ENCODE measurements at places on chromosomes 4 and X.

- peak overlapping the region; percentile 85 for H3K4me3 ChIP-seq
- no peak for DNase-seq
- no peaks in the 10 kb centered on the region for H3K36me3 ChIP-seq
- H3K4me1 ChIP-seq = peaks cover 26% of the 10 kb centered on the region
Measured at GRCh38 chr4:39526765-39527295, 409 bp downstream of the UGDH start.

DNA sequence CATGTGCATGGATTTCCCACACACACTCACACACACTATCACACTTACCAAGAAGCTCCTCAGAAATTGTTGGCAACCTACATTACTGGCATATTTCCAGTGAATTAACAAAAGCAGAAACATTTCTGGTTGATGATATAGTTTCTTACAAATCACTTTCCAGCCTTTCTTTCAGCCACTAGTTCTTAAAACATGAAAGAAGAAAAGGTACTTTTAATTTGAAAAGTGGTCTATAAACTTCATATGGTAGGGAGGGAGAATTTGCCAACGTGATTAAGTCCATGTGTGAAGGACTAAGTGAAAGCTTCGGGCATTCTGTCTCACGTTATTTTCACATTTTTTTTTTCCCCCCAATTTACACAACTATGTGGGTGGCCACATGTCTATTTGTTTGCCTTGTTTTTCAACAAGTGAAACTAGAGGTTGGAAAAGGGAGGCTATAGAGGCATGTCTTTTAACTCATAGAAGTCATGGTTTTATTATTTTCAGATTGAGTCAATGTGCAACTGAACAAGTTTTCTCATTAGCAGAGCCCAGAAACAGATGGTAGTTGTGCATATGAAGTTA is 832.1 kb upstream of the INTU start:
- no peak for DNase-seq
- H3K4me1 ChIP-seq = peaks cover 12% of the 10 kb centered on the region

- no peaks in the 10 kb centered on the region for H3K27me3 ChIP-seq
- no peak overlapping the region for H3K27ac ChIP-seq
- H3K36me3 ChIP-seq = no peaks in the 10 kb centered on the region
Measured at GRCh38 chr4:157934151-157934550, 238.7 kb downstream of the GASK1B start.

GRCh38 chrX:16666541-16666940 is 16.6 kb downstream of the S100G start:
- no peaks in the 10 kb centered on the region for H3K4me1 ChIP-seq
- H3K4me3 ChIP-seq = no peak overlapping the region

GRCh38 chr4:183304067-183304466 is 16.0 kb downstream of the CLDN22 start:
- H3K27ac ChIP-seq = no peak overlapping the region
- H3K4me3 ChIP-seq = no peak overlapping the region
- no peaks in the 10 kb centered on the region for H3K36me3 ChIP-seq
- no peak for DNase-seq
- H3K4me1 ChIP-seq = no peaks in the 10 kb centered on the region

DNA sequence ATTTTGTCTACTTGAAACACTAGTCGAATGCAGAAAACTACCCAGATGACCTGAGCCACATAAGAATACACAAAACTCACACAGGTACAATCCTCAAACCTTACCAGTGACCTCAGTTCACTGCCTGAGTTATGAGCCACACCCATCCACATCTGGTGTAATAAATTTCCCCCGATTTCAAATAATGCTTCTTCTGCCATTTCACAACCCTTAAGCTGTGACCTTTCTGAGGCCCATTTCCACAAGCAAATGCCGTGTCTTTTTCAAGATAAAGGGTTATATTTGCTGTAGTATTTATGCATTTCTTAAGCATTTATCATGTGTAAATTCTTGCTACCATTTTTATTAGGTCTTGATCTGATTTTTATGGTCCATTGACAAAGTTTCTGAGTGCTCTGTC is 1.8 kb upstream of the ARHGEF38 start:
- no peak for DNase-seq
- no peaks in the 10 kb centered on the region for H3K36me3 ChIP-seq
- H3K4me3 ChIP-seq = no peak overlapping the region
- H3K27ac ChIP-seq = peak overlapping the region; percentile 10
- no peaks in the 10 kb centered on the region for H3K27me3 ChIP-seq

DNA sequence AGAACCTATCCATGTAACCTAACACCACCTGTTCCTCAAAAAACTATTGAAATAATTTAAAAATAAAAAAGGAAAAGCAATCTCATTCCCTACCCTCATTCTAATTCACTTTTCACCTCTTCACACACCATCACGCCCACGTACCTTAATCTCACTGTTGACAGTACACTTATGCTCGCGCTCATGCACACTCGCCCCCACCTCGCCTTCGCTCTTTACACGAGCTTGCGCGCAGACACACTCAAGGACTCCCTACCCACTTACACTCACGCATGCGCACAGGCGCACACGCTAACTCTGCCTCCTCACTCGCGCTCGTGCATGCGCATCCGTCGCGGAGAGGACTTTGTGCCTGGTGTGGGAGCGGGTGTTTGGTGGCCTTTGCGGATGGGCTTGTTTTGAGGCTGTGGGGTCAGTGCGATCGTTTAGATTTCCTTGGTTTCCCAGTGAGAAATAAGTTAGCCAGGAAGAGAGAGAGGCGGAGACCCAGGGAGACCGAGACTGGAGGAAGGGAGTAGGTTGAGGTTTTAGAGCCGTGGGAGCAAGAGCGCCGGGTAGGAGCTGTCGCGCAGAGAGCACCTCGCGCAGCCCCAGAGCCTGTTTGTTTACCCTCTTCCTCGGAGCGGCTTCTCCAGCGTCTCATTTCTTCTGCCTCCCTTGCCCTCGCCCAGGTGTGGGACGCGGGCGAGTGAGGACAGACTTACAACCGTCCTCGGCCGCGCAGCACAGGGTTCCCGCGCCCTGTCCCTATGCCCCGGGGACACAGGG is 8.1 kb upstream of the GSX2 start:
- peaks cover 22% of the 10 kb centered on the region for H3K4me1 ChIP-seq
- H3K27ac ChIP-seq = peak overlapping the region; percentile 47
- no peak for DNase-seq
- peak overlapping the region; percentile 54 for H3K4me3 ChIP-seq

DNA sequence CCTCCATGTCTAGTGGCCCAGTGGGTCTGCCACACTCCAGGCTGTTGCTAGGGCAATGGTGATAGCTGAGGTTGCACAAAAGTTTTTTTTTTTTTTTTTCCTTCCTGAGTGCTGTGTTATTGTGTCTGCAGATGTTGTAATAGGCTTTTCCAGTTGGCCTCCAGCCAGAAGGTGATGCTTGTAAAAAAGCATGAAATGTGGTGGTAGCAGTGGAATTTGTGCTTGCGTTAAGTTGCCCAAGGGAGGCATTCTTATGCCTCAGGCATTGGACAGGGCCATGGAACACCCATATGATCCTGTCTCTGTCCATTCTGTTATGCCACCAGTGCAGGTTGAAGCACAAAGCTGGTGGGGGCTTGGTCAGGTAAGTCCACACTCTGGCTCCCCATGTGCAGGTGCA is 660.5 kb upstream of the SPANXN1 start:
- no peaks in the 10 kb centered on the region for H3K27me3 ChIP-seq
- H3K4me3 ChIP-seq = no peak overlapping the region
- DNase-seq = no peak
- no peaks in the 10 kb centered on the region for H3K4me1 ChIP-seq
- no peaks in the 10 kb centered on the region for H3K36me3 ChIP-seq

- no peak for DNase-seq
- no peak overlapping the region for H3K27ac ChIP-seq
- no peaks in the 10 kb centered on the region for H3K27me3 ChIP-seq
- H3K4me3 ChIP-seq = no peak overlapping the region
- H3K36me3 ChIP-seq = no peaks in the 10 kb centered on the region
Measured at GRCh38 chr4:100605144-100605543, 87.3 kb upstream of the EMCN start.

- H3K4me1 ChIP-seq = peaks cover 38% of the 10 kb centered on the region
- H3K4me3 ChIP-seq = no peak overlapping the region
- no peak overlapping the region for H3K27ac ChIP-seq
- no peaks in the 10 kb centered on the region for H3K27me3 ChIP-seq
Measured at GRCh38 chr4:101307899-101308298, 39.4 kb downstream of the PPP3CA start.

DNA sequence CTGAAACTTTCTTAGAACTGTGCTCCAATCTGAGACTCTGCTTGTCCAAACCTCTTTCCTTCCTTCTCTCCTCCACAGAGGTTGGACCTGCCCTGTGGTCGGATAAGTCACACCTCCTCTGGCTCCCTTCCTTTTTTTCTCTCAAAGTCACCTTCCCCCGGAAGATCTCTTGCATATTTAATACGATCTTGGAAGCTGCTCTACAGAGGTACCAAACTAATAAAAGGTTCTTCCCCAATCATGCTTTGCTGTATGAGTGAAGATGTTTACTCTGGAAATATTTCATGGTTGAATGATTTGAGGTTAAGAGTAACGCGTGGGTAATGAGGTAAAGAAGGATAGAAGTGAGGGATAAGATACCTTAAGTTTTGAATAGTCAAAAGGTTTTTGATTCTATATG is 166.0 kb downstream of the ATG4A start:
- H3K27ac ChIP-seq = no peak overlapping the region
- H3K27me3 ChIP-seq = no peaks in the 10 kb centered on the region
- no peaks in the 10 kb centered on the region for H3K36me3 ChIP-seq
- no peaks in the 10 kb centered on the region for H3K4me1 ChIP-seq

GRCh38 chrX:153474718-153475117 is 4.3 kb upstream of the HAUS7 start:
- H3K4me1 ChIP-seq = peaks cover 44% of the 10 kb centered on the region
- H3K36me3 ChIP-seq = no peaks in the 10 kb centered on the region
- no peaks in the 10 kb centered on the region for H3K27me3 ChIP-seq
- DNase-seq = no peak
- H3K4me3 ChIP-seq = peak overlapping the region; percentile 40
- H3K27ac ChIP-seq = no peak overlapping the region

GRCh38 chrX:39296472-39296871 is 495.2 kb downstream of the MID1IP1 start:
- DNase-seq = no peak
- no peak overlapping the region for H3K4me3 ChIP-seq
- H3K27ac ChIP-seq = no peak overlapping the region
- H3K4me1 ChIP-seq = no peaks in the 10 kb centered on the region

GRCh38 chrX:19805046-19805690 is 82.2 kb downstream of the SH3KBP1 start:
- peaks cover 3% of the 10 kb centered on the region for H3K4me1 ChIP-seq
- H3K27ac ChIP-seq = no peak overlapping the region
- no peaks in the 10 kb centered on the region for H3K36me3 ChIP-seq
- DNase-seq = no peak
- no peak overlapping the region for H3K4me3 ChIP-seq

GRCh38 chr4:124854968-124855367 is 142.4 kb upstream of the ANKRD50 start:
- H3K27ac ChIP-seq = no peak overlapping the region
- no peak overlapping the region for H3K4me3 ChIP-seq
- H3K4me1 ChIP-seq = no peaks in the 10 kb centered on the region
- no peaks in the 10 kb centered on the region for H3K36me3 ChIP-seq
- DNase-seq = no peak

- no peak for DNase-seq
- H3K27ac ChIP-seq = no peak overlapping the region
- H3K27me3 ChIP-seq = peaks cover 26% of the 10 kb centered on the region
- H3K4me3 ChIP-seq = no peak overlapping the region
Measured at GRCh38 chr4:114601304-114602052, 2.9 kb downstream of the UGT8 start.

- H3K27me3 ChIP-seq = no peaks in the 10 kb centered on the region
- no peaks in the 10 kb centered on the region for H3K36me3 ChIP-seq
- no peak for DNase-seq
- no peak overlapping the region for H3K27ac ChIP-seq
- no peaks in the 10 kb centered on the region for H3K4me1 ChIP-seq
- no peak overlapping the region for H3K4me3 ChIP-seq
Measured at GRCh38 chr4:130099105-130099504, 1003.2 kb downstream of the C4orf33 start.

GRCh38 chrX:17990532-17990931 is 129.4 kb upstream of the RAI2 start:
- no peaks in the 10 kb centered on the region for H3K36me3 ChIP-seq
- no peak for DNase-seq
- H3K4me1 ChIP-seq = no peaks in the 10 kb centered on the region
- H3K27me3 ChIP-seq = no peaks in the 10 kb centered on the region
- no peak overlapping the region for H3K27ac ChIP-seq

DNA sequence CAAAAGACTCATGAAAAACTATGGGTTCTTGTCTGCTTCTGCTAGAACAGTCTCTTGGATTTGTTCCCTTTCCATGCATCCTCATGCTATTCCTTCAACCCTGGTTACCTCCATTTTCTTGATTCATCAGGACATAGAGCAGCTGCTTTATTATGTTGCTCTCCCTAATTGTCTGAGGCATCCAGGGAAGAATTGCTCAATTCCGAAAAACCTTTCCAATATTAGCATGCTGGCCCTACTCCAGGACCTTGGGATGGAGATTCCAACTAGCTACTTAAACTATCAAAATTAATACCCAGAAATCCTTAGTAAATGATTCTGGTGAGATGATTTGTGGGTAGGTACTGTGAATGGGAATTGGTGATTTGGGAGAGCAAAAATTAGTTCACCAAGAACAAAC is 56.6 kb upstream of the FAM47B start:
- no peaks in the 10 kb centered on the region for H3K4me1 ChIP-seq
- no peak for DNase-seq
- H3K27me3 ChIP-seq = no peaks in the 10 kb centered on the region
- H3K36me3 ChIP-seq = no peaks in the 10 kb centered on the region
- H3K4me3 ChIP-seq = no peak overlapping the region
- no peak overlapping the region for H3K27ac ChIP-seq

- no peak overlapping the region for H3K4me3 ChIP-seq
- no peak for DNase-seq
- H3K27ac ChIP-seq = no peak overlapping the region
- no peaks in the 10 kb centered on the region for H3K4me1 ChIP-seq
- H3K36me3 ChIP-seq = no peaks in the 10 kb centered on the region
Measured at GRCh38 chrX:63402106-63402505, 51.0 kb upstream of the SPIN4 start.

DNA sequence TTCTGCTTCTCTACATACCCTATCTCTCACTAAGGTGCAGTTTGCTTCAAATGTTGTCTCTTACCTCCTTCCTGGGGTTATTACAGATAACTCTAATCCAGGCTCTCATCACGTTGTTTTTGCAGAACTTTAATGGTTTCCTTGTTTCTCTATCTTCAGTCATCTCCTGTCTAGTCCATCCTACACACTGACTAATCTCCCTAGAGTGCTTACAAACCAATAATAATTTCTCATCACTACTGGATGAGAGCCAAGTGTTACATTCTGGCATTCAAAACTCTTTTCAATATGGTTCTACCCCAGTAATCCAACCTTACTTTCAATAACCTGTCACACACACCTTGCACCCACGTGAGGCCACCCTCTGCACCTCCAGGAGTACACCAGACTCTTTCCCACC is 86.1 kb downstream of the SYNPO2 start:
- no peak overlapping the region for H3K27ac ChIP-seq
- H3K27me3 ChIP-seq = no peaks in the 10 kb centered on the region
- H3K4me3 ChIP-seq = no peak overlapping the region
- no peak for DNase-seq

All from suprapubic skin (tissue), 4 donors.